Kidney epithelial cell (primary cell): ENCODE measurements at places on chromosomes 6 and 20. TPM values are rescaled to one million over a fixed set of nuclear protein-coding genes. Genes with fewer than 3 reads are reported as not detected.

Gene KHDRBS2
- 0.17 TPM in 1 of 2 replicates, not detected in the other for total RNA-seq

Gene DPPA5
- not detected in 2 replicates for total RNA-seq

Gene C6orf163
- total RNA-seq: 0.55 and 0.71 TPM in 2 replicates

Gene SEL1L2
- total RNA-seq: not detected in 2 replicates

Gene TLDC2
- 0.14 and 0.25 TPM in 2 replicates for total RNA-seq

Gene ZSCAN16
- 6.4 and 10.5 TPM in 2 replicates for total RNA-seq

Gene B3GAT2
- not detected in 2 replicates for total RNA-seq

Gene ADGRB3
- total RNA-seq: 0.82 and 0.92 TPM in 2 replicates

Gene NKAPL
- 1.0 and 1.1 TPM in 2 replicates for total RNA-seq

Gene MUC22
- total RNA-seq: not detected in 2 replicates

Gene SFTA2
- 1.0 TPM in 1 of 2 replicates, not detected in the other for total RNA-seq

Gene ULBP2
- 3.5 and 6.1 TPM in 2 replicates for total RNA-seq

Gene C6orf141
- 3.7 and 6.5 TPM in 2 replicates for total RNA-seq

Gene DUSP22
- total RNA-seq: 35.1 and 35.9 TPM in 2 replicates

Gene TREM1
- 0.13 and 1.4 TPM in 2 replicates for total RNA-seq

Gene ADTRP
- 1.5 and 4.6 TPM in 2 replicates for total RNA-seq

Gene GATA5
- total RNA-seq: 0.27 TPM in 1 of 2 replicates, not detected in the other

Gene HRH3
- not detected in 2 replicates for total RNA-seq

Gene IL22RA2
- total RNA-seq: not detected in 2 replicates

Gene PPP1R10
- 38.6 and 40.2 TPM in 2 replicates for total RNA-seq

Gene PDE10A
- total RNA-seq: 13.0 and 13.3 TPM in 2 replicates

Gene GABRR1
- total RNA-seq: not detected in 2 replicates

Gene LTB
- 19.3 and 21.4 TPM in 2 replicates for total RNA-seq

Gene RSPO3
- total RNA-seq: 0.88 and 1.9 TPM in 2 replicates

Gene DZANK1
- total RNA-seq: 1.4 and 2.9 TPM in 2 replicates

Gene GPANK1
- 17.7 and 22.0 TPM in 2 replicates for total RNA-seq
